ENCODE measurements at places on chromosomes 16 and 17.

- DNase-seq = no peak
Observed at GRCh38 chr16:12411516-12411915, 392.2 kb downstream of the CPPED1 start.

DNA sequence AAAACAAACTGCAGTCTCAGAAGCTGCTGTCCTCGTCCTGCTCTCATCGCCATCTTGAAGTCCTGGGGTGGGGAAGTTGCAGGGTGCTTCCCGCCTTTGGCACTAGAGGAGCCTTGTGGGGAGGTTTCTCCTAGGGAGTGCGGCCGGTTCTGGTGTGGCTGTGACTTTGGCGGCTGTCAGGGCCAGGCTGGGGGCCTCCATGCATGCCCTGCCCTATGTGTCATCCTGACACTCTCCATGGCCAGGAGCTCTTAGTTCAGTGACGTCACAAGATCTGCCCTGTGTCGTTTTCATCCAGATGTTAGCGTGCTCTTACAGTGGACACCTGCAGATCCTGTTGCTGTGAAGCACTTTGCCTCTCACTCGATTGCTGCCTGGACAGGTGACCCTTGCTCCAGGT lies 49.6 kb downstream of the PLD6 start:
- DNase-seq = no peak

DNA sequence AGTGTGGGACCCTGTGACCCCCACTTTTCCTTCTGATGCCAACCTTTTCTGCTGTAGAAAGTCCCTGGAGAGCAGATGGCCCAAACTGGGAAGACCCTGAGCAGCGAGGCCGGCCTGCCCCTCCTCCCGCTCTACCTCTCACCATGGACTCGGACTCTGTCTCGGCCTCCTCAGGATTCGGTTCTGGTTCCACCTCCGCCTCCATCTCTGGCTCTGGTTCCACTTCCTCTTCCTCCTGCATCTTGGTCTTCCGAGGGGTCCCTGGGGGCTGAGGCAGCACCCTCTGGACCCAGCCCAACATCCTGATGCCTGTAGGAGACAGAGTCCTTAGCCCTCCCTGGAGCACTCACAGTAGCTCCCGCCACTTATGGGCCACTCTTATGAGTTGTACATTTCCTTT lies 3.9 kb downstream of the CNGB1 start:
- no peak for DNase-seq

DNA sequence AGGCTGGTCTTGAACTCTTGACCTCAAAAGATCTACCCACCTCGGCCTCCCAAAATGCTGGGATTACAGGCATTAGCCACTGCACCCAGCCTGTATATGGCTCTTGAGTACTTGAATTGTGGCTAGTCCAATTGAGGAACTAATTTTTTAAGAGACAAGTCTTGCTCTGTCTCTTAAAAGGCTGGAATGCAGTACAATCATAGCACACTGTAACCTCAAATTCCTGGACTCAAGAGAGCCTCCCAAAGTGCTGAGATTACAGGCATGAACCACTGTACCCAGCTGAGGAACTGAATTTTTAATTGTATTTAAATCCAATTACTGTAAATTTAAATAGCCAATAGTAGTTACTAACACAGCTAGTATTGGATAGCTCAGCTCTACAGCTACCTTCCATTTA lies 50.6 kb downstream of the MED13 start:
- DNase-seq = no peak

DNA sequence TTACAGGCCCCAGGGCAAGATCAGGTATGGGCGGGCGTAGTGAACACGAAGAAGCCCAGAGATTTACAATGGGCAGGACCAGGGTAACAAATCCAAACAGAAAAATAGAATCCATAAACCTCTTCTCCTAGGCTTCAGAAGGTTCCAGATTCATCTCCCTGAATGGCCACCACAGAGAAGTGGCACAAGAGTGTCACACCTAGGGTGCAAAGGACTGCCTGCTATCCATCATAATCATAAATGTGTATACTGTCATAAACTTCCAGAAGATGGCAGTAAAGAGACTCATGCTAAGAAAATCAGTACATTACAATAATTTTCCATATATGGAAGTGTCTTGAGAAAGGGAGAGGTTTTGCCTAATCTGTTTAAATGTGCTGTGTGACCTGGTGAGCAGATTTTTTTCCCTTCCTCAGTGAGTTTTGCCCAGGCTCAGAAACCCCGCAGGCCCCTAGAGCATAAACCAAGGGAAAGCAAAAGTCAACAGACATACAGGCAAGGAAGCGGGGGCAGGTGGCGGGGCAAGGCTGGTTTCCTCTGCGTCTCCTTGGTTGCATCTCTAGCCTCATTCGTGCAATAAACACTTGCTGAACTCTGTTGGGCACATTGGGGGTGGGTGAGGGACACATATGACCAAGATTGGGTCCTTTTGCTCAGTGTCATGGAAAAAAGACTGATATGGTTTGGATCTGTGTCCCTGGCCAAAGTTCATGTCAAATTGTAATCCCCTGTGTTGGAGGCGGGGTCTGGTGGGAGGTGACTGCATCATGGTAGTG lies 92.0 kb upstream of the CDH5 start:
- peak; percentile 58 for DNase-seq

DNA sequence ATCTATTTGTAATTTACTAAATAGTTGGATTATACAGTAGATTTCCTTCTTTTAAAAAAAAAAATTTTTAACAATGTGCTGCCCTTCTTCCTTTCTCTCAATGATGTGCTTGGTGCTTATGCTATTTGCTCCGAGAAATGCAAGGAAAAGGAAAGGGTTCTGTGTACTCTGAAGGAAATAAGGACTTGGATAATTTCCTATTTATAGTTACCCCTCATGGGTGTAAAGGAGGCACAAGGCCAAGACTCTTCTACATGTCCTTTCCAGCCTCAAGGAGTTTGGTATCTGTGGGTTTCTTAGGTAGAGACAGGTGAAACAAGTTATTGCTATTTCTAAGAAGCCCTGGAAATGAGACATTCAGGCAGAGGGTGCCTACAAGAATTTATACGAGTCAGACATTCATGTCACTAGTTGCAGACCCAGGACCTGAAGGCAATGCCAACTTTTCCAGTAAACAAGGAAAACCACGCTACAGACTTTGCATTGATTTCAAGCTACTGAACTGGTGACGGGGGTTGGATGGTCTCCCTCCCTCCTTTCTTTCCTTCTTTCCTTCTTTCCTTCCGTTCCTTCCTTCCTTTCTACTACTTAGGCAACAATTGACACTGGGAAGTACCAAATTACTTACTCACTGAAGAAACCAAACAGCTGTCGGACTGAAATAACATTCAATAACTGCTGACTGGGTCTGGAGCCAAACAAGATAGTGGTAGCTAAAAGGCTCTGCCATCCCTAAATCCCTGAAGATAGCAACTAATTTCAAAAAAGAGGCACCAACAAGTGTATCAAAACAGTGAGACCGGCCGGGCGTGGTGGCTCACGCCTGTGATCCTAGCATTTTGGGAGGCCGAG lies 33.8 kb upstream of the GHDC start:
- no peak for DNase-seq

DNA sequence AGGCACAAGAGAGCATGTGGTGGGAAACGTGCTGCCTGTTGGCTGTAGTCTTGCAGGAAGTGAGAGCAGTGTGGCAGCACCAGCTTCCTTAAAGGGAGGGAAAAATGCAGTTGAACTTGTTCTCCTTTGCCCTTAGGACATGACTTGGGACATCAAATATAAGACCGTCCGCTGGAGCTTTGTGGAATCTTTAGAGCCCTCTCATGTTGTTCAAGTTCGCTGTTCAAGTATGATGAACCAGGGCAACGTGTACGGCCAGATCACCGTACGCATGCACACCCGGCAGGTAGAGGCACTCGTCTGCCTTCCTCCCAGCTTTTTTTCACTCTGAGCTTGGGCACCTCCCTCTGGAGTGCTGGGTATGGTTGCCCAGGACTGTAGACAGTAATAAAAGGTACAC lies 23.3 kb downstream of the GPR179 start:
- DNase-seq = no peak

DNA sequence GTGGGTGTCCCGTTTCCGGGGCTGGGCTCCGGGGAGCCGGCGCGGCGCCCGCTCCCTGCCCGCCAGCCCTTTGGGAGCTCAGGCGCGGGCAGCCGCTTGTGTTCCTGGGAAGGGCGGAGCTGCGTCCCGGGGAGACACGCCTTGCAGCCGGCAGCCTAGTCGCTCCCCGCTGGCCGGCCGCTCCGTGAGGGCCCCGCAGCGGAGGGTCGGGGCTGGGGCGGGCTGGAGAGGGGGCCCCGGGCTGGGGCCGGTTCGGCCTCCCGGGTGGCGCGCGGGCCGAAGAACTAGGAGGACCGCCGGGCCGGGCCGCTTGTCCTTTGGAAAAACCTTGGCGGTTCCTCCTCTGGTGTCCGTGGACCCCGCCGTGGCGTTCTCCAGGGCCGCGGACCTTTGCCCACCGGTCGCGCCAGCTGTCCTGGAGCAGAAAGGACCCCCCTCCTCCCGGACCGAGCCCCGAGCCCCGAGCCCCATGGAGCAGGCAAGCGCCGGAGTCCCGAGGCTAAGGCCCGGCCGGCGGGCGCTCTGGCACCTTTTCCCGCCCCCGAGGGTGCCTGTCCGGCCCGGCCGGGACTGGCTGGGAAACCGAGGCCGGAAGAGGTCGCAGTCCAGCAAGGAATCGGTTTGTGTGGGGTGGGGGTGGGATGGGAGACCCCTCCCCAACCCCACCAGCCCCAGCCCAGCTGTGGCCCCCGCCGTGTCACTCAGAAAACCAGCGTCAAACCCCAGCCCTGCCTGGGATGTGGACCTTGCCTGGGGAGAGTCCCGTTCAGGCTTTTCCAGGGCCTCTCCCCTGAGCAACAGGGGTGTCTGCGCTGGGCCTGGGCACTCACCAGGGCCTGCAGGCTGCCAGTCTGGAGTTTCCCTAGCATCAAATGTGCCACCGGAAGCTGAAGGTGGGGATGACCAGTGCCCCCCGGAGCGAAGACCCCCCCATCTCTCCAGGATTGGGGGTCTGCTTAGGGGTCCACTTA lies 6.8 kb upstream of the TBC1D3B start:
- DNase-seq = peak; percentile 50

GRCh38 chr16:88306860-88307545 lies 75.8 kb upstream of the ZNF469 start:
- no peak for DNase-seq

- no peak for DNase-seq
Observed at GRCh38 chr16:9429646-9430330, 338.3 kb downstream of the HAPSTR1 start.

- no peak for DNase-seq
Observed at GRCh38 chr16:31107465-31107867, 720 bp upstream of the BCKDK start.

- DNase-seq = no peak
Observed at GRCh38 chr17:50686494-50687199, 21.1 kb downstream of the ANKRD40 start.
